Fibroblast of skin of left biceps (primary cell): ENCODE measurements at places on chromosomes 4 and X.

DNA sequence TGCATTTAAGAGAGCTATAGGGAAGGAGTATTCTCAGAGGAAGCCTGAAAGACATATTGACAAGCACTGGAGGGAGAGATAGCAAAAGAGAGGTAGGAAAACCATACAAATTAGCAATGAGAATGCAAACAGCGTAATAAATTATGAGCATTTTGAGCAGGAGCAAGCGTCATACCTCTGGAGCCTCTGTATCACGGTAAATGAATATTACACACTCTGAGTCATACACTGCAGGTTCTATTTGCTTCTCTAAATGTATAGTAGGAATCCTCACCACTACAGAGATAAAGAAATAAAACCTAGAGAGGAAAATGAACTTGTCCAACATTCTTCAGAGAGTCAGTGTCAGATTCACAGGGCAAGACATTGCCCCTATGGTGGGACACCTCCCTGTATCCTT lies 46.4 kb upstream of the GABRE start:
- no peak for DNase-seq

DNA sequence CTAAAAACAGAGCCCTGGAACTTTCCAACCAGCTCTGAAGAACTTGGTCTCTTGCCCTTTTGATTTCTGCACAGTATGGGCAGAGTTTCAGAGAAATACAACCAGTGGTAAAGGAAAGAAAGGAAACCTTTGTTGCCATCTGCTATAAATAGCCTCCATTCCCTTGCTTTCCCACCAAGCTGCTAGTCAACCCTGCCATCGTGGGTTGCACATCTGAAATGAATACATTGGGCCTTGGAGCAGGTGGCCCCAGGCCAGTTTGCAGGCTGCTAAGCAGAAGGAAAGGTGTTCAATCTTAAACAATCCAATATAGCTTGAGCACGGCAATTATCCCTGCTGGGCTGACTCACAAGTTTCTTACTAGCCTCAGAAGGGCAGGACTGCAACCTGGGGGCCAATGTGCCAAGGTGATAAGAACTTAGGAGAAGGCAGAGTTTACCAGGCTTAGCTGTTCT lies 142.5 kb downstream of the PPARGC1A start:
- no peak for DNase-seq

GRCh38 chr4:148442832-148443511 lies 758 bp upstream of the NR3C2 start:
- no peak for DNase-seq

- no peak for DNase-seq
These were observed 108.7 kb upstream of the PACRGL start for GRCh38 chr4:20591571-20591970.

- DNase-seq = no peak
These were observed 54.1 kb upstream of the WDR17 start for GRCh38 chr4:176011529-176011928.

DNA sequence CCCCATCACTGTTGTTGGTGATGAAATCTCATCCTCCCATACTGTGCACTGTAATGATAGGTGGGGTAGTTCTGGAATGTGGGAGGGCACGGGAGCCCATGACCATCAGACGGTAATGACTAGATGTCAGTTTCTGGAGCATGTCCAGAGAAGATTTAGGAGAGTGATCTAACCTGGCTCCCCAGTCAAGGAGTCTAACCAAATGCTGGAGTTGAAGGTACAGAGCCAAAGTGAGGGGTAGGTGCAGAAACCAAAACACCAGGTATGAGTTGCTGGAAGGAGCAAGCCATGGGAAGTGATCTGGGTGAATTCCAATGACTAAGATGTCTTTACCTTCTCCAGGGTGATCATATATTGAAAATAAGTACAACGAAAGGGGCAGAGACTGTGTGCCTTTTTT lies 296.9 kb downstream of the INPP4B start:
- no peak for DNase-seq

DNA sequence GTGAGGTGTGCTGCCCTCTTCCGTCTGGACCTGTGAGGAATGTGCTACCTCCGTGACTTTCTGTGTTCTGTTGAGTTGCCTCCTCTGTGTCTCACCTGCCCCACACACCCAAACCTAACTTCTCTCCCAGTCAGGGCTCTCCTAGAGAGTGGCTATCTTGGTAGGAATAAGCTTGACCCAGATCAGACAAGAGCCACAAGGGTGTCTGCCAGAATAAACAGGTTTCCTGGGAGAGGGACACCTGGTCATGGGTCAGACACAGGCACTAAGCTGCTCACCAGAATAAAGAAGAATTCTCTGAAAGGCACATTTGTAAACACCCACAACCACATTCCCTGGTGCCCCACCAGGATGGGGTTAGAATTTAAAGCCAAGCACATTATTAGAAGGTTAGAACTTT lies 11.1 kb downstream of the ZNF182 start:
- DNase-seq = no peak

DNA sequence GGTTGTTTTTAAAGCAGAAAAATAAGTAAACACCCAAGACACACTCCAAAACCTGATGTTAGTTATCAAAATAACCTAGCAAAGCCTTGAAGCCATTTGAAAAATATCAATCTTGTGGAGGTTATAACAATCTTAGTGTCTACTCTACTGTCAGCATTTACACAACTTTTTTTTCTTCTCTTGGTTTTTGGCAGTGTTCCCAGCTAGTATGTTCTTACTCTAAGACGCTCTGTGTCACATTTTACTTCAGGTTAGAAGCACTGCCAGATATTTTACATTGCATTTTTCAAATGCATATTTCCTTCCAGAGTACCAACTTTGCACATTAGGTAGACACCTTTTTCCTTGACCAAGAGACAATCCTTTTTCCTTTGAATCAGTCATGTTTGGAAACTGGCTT lies 114.0 kb upstream of the INPP4B start:
- no peak for DNase-seq

- DNase-seq = no peak
These were observed 23.6 kb upstream of the VAMP7 start for GRCh38 chrX:155857561-155857960.

- no peak for DNase-seq
These were observed 31.0 kb downstream of the NSG1 start for GRCh38 chr4:4417886-4418285.

DNA sequence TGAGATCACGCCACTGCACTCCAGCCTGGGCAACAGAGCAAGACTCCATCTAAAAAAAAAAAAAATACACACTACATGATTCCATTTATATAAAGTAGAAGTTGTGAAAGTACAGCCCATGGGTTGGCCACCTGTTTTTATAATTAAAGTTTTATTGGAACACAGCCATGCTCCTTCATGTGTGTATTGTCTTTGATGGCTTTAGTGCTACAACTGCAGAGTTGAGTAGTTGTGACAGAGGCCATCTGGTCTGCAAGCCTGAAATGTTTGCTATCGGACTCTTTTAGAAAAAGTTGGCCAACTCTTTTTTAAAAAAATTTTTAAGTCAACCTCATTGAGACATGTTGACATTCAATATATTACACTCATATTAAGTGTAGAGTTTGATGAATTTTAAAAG lies 41.2 kb upstream of the DUSP21 start:
- DNase-seq = no peak

GRCh38 chr4:85381968-85382367 lies 93.0 kb upstream of the ARHGAP24 start:
- DNase-seq = no peak

GRCh38 chr4:186534056-186534455 lies 21.3 kb downstream of the MTNR1A start:
- DNase-seq = no peak

GRCh38 chr4:26294904-26295303 lies 25.9 kb upstream of the RBPJ start:
- DNase-seq = no peak

GRCh38 chrX:101229170-101229569 lies 9.6 kb downstream of the DRP2 start:
- peak; percentile 57 for DNase-seq

- DNase-seq = peak; percentile 1
These were observed 22.9 kb upstream of the COX7B2 start for GRCh38 chr4:46931981-46932380.

- DNase-seq = no peak
These were observed 102.6 kb downstream of the IL1RAPL2 start for GRCh38 chrX:104668550-104668949.

DNA sequence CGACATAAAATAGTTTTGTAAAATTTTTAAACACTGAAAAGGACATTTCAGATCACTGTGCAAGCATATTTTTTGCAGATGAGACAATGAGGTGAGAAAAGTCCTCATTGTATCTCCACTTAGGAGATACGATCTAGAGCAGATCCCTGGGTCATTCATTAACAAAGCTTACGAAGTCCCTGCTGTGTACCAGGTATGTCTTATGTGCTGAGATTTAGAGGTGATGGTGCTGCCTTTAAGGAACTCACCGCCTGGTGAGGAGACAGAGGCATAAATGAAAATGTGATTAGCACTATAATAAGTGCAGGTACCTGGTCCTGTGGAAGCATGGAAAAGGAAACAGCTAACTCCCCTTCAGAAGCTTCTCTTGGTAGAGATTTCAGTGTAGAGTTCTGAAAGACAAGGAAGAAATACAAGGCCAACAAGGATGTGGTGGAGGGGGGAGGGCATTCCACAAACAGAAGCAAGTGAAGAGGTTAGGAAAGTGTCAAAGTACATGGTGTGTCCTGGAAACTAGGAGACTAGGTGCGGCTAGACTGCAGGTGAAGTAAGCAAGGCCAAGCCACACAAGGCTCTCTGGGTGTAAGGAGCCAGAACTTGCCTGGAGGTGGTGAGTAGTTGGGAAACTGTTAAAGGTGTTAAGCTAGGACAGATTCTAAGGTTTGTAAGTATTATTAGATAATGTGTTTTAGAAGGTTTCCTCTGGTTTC lies 1.5 kb upstream of the NDNF start:
- DNase-seq = no peak

DNA sequence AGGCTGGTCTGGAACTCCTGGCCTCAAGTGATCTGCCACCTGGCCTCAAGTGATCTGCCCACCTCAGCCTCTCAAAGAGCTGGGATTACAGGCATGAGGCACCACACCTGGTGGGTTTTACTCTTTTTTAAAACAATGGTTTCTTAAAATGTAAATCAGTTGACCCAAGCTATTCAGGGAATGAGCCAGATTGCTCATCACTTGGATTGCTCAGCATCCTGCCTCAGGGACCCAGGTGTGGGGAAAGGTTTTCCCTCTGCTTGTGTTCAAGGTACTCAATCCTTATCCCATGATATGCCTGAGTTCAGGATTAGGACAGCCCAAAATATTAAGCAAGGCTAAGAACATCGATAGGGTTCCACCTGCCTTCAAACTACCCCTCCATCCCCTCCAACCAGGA lies 67.4 kb downstream of the CHRNA9 start:
- no peak for DNase-seq

DNA sequence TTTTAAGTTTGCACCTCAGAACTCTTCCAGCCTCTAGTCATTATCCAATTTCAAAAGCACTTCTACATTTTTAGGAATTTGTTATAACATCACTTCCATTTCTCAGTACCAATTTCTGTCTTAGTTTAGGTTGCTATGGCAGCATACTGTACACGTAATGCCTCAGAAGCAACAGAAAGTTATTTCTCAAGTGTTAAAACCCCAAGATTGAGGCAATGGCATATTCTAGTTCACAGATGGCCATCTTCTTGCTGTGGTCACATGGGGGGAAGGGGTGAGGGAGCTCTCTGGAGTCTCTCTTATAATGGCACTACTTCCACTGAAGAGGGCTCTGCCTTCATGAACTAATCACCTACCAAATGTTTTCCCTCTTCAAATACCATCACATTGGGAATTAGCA lies 220.3 kb upstream of the CTSO start:
- no peak for DNase-seq

GRCh38 chrX:2546496-2546895 lies 45.7 kb upstream of the DHRSX start:
- no peak for DNase-seq

GRCh38 chr4:33386764-33387163 lies 2666.6 kb downstream of the PCDH7 start:
- DNase-seq = no peak

DNA sequence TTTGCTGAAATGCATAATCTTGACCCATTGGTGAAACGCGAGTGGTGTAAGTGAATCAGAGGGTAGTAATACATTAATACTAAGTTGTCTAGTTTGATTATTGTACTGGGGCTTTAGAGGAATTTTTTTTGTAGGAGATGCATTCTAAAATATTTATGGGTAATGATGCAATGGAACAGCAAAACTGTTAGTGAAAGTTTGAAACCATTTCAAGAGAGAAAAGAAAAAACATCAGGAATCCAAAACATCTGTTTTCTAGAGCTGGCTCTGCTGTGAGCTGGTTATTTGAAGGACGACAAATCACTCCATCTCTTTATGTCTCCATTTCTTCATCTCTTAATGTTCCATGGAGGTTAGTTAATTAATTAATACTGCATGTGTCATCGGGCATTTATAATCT lies 351.9 kb upstream of the FAT1 start:
- DNase-seq = peak; percentile 19

DNA sequence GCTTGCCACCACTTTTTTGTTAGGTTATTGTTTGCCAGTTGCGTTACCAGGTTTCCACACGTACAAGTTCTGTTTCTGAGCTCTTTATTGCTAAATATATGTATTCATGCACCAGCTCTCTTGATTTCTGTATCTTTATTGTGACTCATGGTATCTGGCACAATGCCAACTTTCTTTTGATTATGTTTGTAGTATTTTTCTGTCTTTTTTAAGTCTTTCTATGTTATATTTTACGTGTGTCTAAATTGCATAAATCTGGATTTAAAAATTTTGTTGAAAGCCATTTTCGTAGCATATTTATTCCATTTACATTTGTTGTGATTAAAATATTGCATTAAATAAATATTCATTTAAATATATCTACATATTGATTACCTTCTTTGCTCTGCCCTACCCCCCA lies 73.8 kb downstream of the KDM6A start:
- DNase-seq = no peak

GRCh38 chrX:68912113-68912512 lies 83.3 kb downstream of the EFNB1 start:
- DNase-seq = no peak

DNA sequence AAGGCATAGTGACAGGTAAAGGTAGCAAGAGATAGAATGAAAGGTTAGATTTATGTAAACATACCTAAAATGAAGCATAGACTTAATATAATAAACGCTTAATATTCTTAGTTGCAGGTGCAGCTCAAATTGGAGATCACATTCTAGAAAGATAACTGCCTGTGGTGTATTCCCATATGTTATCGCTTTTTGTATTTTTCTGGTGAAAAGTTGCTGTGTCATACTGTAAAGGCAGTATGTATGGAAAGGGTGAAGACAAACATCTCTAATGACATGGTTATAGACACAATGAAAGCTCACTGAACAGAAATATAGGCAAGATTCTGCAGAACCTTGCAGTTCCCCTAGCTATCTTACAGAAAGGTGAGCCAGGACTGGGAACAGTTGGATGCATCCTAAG lies 240.3 kb downstream of the DCLK2 start:
- DNase-seq = no peak

GRCh38 chr4:75542824-75543223 lies 13.0 kb upstream of the ODAPH start:
- DNase-seq = no peak
